M059J (cell line): ENCODE measurements at places on chromosomes 2 and 18. TPM values are rescaled to one million over a fixed set of nuclear protein-coding genes. Genes with fewer than 3 reads are reported as not detected.

Gene CRYGC
- total RNA-seq, result not detected in 2 replicates

Gene C2orf80
- total RNA-seq, result not detected in 2 replicates

Gene DUSP19
- total RNA-seq, result 0.98 and 2.4 TPM in 2 replicates

Gene ST3GAL5
- 21.2 and 30.7 TPM in 2 replicates for total RNA-seq

Gene KLHL14
- total RNA-seq, result not detected in 2 replicates

Gene RIF1
- total RNA-seq, result 16.8 and 23.9 TPM in 2 replicates

Gene SLC23A3
- 0.02 TPM in 1 of 2 replicates, not detected in the other for total RNA-seq

- no peak for DNase-seq
Measured at GRCh38 chr2:191643429-191643828, 34.5 kb upstream of the NABP1 start.

GRCh38 chr2:37773371-37774130 is 102.1 kb upstream of the CDC42EP3 start:
- no peak for DNase-seq

DNA sequence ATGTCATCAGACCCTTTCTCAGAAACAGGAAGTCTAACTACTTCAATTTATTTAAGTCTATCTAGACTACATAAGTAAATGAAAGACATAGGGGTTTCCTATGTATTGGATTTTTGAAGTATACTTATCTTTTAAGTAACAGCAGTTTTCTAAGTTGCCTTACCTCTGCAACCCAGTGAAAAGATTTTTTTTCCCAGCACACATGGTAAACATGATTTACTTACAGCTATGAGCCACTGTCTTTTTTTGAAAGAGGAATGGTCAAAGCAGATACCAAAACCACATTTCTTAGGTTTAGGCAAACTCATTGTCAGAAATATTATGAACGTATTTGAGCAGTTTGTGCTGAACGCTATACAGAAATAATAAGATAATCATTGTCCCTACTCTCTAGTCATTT is 78.7 kb upstream of the OTX1 start:
- no peak for DNase-seq

GRCh38 chr2:128449226-128450061 is 130.8 kb upstream of the HS6ST1 start:
- no peak for DNase-seq

- no peak for DNase-seq
Measured at GRCh38 chr2:168475636-168476035, 19.6 kb downstream of the CERS6 start.

DNA sequence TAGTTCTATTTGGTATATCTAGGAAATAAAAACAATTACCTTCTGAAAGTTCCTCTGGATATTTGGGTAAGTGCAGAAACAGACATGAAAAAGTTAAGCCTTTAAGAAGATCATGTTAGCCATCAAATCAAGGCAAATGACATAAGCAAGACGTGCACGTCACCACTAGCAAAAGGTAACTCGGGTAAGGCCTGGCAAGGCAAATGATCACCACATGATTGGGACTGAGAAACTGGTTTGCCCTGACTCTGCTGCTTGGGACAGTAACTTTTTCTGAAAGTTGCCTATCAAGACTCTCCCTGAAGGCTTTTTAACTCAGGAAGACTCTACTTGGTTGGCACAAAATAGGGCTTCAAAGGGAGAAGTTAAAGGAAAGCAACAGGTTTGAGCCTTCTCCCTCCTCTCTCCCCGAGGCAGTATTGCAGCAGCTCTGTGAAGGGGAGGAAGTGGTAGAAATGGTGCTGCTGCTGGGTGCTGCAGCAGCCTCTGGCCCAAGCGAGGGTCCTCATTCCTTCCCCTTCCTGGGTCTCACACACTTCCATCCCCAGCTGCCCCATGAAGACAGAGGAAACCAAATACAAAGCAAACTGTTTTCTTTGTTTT is 17.1 kb upstream of the TMEM237 start:
- no peak for DNase-seq

GRCh38 chr2:172085460-172086159 is at the start of gene DLX1:
TSS of gene DLX1 (plus strand) at chr2:172085507. CDS start at chr2:172085678, 171 bp downstream.
- DNase-seq, result no peak

GRCh38 chr2:66717218-66717905 is 282.4 kb downstream of the MEIS1 start:
- no peak for DNase-seq

DNA sequence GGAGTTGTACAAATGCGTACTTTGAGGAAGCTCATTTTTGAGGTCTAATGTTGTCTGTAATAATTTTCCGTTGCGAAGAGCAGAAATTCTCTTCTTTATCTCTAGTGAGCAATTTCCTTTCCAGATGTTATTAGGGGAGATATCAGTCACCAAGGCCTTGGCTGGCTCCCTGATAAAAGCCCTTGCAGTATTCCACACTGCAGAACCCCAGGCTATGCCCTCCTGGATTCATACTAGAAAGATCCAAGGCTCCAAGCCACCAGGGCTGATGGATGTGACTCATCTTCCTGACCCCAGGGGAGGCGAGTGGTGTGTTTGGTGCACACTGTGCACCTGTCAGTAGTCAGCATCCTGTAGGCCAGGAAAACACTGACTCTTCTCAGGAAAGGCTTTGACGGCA is 34.7 kb downstream of the INO80C start:
- DNase-seq, result peak; percentile 79

DNA sequence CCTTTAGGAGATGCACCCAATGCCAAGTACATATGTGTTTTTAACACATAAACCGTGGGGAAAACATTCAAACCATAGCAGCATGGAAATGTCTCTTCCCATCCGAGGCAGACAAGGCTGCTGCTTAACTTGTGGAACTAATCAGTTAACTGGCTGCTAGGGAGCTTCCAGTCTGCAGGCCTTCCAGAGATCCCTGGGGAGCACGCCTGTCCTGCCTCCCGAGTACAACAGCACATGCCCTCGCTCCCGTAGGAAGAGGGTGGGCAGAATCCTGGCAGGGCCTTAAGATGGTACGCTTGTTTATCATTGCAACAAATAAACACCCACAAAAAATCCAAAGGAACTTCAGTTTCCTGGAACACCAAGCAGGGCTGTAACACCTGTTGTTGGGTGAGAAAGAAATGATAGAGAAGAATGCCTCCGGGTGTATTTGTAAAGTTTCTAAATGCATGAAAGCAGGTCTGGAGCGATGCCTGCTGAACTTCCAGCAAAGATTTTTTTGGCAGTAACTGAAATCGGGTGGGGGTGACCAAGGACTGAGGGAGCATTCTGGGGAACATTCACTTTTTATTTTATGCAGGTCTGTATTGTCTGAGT is 56.2 kb downstream of the EDAR start:
- no peak for DNase-seq

DNA sequence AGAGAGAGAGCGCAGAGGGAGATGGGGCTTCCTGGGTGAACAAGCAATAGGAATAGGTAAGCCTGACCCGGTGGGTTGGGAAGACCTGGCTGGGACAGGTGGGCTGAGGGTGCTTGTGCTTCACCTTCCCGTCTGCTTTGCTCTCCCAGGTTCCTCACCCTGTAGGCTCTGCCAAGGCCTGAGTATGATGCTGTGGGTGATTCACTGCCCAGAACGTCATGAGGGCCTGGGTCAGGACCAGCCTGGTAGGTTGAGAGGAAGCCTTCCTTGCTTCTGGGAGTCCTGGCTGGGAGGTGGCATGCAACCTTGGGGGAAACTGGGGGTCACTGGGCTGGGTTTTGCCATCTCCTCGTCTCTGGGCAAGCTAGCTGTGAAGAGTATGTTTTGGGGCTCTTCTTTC is 220.2 kb upstream of the APCDD1 start:
- DNase-seq, result peak; percentile 26

DNA sequence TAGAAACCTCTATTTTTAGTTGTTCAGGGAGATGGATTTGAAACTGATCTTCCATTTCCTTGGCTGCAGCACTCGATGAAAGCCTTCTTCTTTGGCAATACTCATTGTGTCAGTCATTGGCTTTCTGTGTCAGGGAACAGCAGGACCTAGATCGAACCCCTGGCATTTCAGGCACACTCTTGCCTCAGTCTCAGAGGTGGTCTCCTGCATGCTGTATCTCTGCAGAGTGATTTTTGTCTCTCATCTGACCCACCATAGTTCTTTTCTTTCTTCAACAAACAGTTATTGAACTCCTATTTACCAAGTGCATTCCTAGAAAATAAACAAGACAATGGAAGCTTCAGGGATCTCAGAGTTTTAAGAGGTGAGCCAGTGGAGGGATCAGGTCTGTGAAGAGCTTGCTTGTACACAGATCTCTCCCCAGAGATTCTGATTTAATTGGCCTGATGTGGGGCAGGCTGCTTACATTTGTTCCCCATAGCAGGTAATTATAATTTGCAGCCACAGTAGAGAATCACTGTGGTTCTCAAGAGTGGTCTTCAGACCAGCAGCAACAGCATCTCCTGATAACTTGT is 473.1 kb upstream of the TCF4 start:
- no peak for DNase-seq

GRCh38 chr18:24212939-24213338 is 74.1 kb downstream of the CABYR start:
- DNase-seq, result peak; percentile 96
